Urothelium cell line (cell line): ENCODE measurements at places on chromosomes 3 and 15.

GRCh38 chr3:81531846-81532245 lies 229.6 kb downstream of the GBE1 start:
- DNase-seq: no peak

DNA sequence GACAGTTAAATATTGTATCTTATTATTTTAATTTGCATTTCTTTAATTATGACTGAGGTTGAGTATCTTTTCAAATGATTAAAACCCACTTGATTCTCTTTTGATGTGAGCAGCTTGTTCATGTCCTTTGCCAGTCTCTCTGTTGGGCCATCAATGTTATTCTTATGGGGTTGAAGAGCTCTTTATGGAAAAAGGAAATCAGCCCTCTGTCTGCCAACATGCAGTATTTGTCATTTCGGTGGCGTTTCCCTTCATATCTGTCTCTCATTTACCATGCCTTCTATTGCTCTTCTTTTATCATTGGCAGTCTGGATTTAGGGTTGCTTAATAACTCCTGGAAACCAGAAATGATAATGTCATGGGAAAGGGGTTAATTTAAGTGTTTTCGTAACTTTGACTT lies 340.7 kb upstream of the DNAJC19 start:
- no peak for DNase-seq

- no peak for DNase-seq
These were observed 9.7 kb upstream of the GATA2 start for GRCh38 chr3:128502712-128503111.

GRCh38 chr3:141578202-141578973 lies 91.6 kb downstream of the RASA2 start:
- no peak for DNase-seq

GRCh38 chr3:72618739-72619138 lies 229.5 kb downstream of the SHQ1 start:
- DNase-seq: no peak

- DNase-seq: no peak
These were observed 8.5 kb downstream of the SEMA4B start for GRCh38 chr15:90209591-90209990.

- no peak for DNase-seq
These were observed 327.9 kb upstream of the CTNNB1 start for GRCh38 chr3:40871394-40871793.

GRCh38 chr15:81146466-81146865 lies 12.4 kb downstream of the CFAP161 start:
- DNase-seq: no peak

GRCh38 chr3:171184372-171184771 lies 157.9 kb upstream of the SLC2A2 start:
- no peak for DNase-seq
